WTC11 (cell line): ENCODE measurements at places on chromosomes 4 and X. TPM values are rescaled to one million over a fixed set of nuclear protein-coding genes. Genes with fewer than 3 reads are reported as not detected.

DNA sequence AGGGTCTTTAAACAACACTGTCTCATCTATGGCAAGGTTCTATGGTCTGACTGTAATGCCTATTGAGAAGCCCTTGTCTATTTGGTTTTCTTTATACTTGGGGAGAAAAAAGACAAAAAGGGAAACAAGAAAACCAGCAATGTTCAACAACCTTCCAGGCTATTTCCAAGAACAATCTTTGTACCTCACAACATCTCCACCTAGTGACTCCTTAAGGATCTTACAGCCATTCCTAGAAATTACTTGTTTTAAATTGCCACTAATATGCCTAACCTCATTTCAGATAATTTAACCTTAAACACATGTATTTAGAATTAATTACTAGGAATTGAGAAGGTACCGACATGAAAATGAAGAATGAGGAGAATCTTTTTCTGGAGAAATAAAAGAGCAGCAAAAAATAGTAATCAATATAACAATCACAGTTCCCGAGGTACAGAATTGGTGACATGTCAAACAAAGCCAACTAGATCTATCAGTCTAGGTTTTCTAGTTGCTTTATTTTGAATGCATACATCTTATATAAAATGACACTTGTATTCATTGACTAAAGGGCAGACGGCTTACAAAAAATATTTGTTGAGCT lies 1.6 kb upstream of the RBM46 start:
- no peaks in the 10 kb centered on the region for H3K36me3 ChIP-seq
- no peak for DNase-seq
- no peaks in the 10 kb centered on the region for H3K27me3 ChIP-seq
- H3K27ac ChIP-seq = no peak overlapping the region
- H3K4me3 ChIP-seq = no peak overlapping the region

The SMIM10L2A gene
- 4.5 to 4.8 TPM (median 4.7 TPM) in 3 replicates for total RNA-seq

- no peak overlapping the region for H3K27ac ChIP-seq
- peaks cover 7% of the 10 kb centered on the region for H3K4me1 ChIP-seq
- no peaks in the 10 kb centered on the region for H3K36me3 ChIP-seq
- no peak overlapping the region for H3K4me3 ChIP-seq
- no peak for DNase-seq
Observed at GRCh38 chrX:12843668-12844279, 23.1 kb upstream of the TLR7 start.

GRCh38 chr4:120915336-120915735 lies 7.2 kb downstream of the PRDM5 start:
- no peak overlapping the region for H3K4me3 ChIP-seq
- no peaks in the 10 kb centered on the region for H3K27me3 ChIP-seq
- peaks cover 11% of the 10 kb centered on the region for H3K36me3 ChIP-seq
- H3K4me1 ChIP-seq = peaks cover 60% of the 10 kb centered on the region

DNA sequence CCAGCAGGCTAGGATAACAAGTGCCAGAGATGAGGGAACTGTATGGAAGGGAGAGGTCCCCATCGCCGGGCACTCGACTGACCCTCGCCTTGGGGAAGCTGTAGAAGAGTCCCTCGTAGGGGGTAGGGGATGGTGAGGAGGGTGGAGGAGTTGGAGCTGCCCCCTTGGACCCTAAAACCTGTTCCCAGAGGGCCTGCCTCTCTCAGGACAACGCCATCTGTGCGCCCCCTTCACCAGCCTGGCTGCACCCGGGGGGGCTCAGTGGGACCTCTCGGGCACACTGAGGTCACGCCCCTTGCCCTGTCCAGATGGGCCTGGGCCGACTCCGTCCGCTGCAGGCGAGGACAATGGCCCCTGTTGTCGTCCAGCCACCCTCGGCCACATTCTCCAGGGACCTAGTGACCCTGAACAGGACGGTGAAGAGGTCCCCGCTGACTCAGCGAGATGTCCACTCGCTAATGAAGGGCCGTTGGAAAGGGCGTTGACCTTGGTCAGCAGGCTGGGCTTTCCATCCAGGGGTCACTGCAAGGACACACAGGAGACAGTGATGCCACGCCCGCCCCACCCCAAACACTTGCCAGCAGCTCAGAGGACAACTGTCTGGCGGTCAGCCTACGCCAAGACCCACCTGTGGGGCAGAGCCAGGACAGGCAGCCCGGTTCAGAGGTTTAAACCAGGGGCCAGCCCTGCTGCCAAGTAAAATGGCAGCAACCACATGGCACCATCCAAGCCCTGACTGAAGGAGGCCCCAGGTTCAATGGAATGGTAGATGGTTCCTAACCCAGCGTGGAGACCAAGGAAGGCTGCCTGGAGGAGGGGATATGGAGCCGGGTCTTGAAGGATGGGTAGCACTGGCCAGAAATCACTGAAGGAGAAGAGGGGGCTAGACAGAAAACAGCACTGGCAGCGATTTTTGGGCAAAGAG lies 51.2 kb downstream of the HMX1 start:
- no peak for DNase-seq
- H3K4me3 ChIP-seq = no peak overlapping the region
- no peaks in the 10 kb centered on the region for H3K36me3 ChIP-seq
- no peaks in the 10 kb centered on the region for H3K4me1 ChIP-seq
- H3K27ac ChIP-seq = no peak overlapping the region

DNA sequence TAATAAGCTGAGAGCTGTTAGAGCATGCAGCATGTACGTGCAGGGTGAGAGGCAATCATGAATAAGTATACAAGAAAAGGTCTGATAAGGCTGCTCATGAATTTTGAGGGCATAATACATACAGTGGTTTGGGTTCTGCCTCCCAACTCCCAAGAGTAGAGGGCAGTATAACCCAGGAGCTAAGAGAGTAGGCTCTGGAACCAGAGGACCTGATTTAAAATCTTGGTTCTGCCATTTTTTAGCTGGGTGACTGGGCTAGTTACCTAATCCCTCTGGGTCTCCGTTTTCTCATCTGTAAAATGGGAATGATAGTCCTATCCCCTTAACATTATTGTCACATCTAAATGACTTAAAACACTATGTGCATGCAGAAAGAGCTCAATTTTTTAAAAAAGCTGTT lies 85.3 kb downstream of the LNX1 start:
- no peak overlapping the region for H3K27ac ChIP-seq
- no peak overlapping the region for H3K4me3 ChIP-seq
- H3K27me3 ChIP-seq = no peaks in the 10 kb centered on the region
- DNase-seq = no peak

DNA sequence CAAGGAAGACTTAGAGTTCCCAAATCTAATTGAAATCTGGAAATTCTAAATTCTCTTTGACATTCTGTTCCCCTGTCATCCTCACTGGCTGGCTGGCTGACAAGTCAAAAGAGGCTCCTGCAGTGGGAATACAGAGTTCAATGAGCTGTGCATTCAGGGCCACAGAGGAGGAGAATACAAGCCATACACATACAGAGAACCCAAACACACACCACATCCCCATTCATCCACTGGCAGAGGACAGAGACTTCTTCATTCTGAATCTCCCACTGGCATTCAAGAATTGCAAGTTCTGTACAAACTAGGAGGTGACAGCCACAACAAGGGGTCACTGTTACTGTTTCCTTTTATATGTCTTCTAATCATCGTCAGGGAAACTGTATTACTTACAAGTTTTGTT lies 49.7 kb downstream of the SAT1 start:
- no peak overlapping the region for H3K27ac ChIP-seq
- no peak overlapping the region for H3K4me3 ChIP-seq
- no peak for DNase-seq
- 0 out of 2 replicates have a peak, but pooled peaks cover 3% of the 10 kb centered on the region for H3K4me1 ChIP-seq
- H3K36me3 ChIP-seq = peaks cover 3% of the 10 kb centered on the region; the same call in 1 of the 2 replicates

The ADAM29 gene
- not detected in 3 replicates for total RNA-seq

GRCh38 chr4:85968945-85969819 lies 390.7 kb downstream of the MAPK10 start:
- no peaks in the 10 kb centered on the region; the same call in 1 of the 2 replicates for H3K27me3 ChIP-seq
- peaks cover 7% of the 10 kb centered on the region for H3K36me3 ChIP-seq
- H3K4me1 ChIP-seq = peaks cover 7% of the 10 kb centered on the region
- DNase-seq = no peak
- H3K4me3 ChIP-seq = no peak overlapping the region

The SEPTIN6 gene
- 52.1 to 62.9 TPM (median 53.6 TPM) in 3 replicates for total RNA-seq

- no peaks in the 10 kb centered on the region for H3K4me1 ChIP-seq
- H3K27me3 ChIP-seq = no peaks in the 10 kb centered on the region
- H3K27ac ChIP-seq = no peak overlapping the region
- DNase-seq = no peak
- H3K36me3 ChIP-seq = peaks cover 15% of the 10 kb centered on the region
Observed at GRCh38 chr4:123987408-123987807, 590.8 kb downstream of the SPRY1 start.

The HS3ST1 gene
- 0.41 to 0.52 TPM (median 0.44 TPM) in 3 replicates for total RNA-seq

DNA sequence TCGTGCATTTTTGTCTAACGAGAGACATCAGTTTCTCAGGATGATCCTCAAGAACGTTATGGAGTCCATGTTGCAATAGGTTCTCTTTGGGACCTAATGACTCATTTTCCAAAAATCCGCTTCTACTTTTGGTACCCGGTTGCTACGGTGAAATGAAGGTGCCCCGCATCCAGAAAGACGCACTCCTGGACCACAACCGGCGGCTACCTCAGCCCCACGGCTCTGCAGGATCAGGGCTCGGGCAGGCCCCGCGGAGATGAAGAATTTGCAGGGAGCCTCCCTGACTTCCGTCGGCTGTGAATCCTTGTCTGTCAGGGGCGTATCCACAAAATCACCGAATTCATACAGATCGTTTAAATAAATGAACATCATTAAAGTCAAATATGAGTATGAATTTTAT lies 15.6 kb downstream of the GTPBP6 start:
- H3K36me3 ChIP-seq = peaks cover 74% of the 10 kb centered on the region
- no peaks in the 10 kb centered on the region for H3K27me3 ChIP-seq
- DNase-seq = no peak
- no peaks in the 10 kb centered on the region for H3K4me1 ChIP-seq
- no peak overlapping the region for H3K4me3 ChIP-seq

GRCh38 chr4:94668724-94669123 lies 89.0 kb upstream of the BMPR1B start:
- H3K4me3 ChIP-seq = no peak overlapping the region
- no peaks in the 10 kb centered on the region; the same call in 1 of the 2 replicates for H3K36me3 ChIP-seq
- H3K4me1 ChIP-seq = no peaks in the 10 kb centered on the region
- H3K27ac ChIP-seq = no peak overlapping the region
- no peak for DNase-seq
- no peaks in the 10 kb centered on the region for H3K27me3 ChIP-seq

DNA sequence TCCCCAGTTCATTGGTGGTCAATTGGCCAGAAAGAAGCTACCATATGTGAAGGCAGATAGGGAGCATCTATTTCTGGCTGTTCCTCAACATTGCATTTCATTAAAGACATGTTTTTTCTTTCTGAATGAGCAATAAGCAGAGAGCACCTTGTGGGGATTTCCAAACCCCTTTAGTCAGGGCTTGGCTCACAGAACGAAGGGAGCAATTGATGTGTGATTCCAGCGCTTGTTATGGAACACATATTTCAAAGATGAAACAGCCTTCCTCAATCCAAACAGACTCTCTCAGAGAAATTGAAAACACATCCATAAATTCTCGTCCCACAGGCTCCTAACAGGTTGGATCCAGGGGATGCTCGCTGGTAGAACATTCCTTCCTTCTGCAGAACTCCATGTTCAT lies 84.1 kb downstream of the CLCN4 start:
- no peak overlapping the region for H3K4me3 ChIP-seq
- H3K27me3 ChIP-seq = no peaks in the 10 kb centered on the region
- H3K27ac ChIP-seq = no peak overlapping the region

The ANOS1 gene
- 24.8 to 27.5 TPM (median 27.3 TPM) in 3 replicates for total RNA-seq

The GPC4 gene
- 120 to 144 TPM (median 120 TPM) in 3 replicates for total RNA-seq

DNA sequence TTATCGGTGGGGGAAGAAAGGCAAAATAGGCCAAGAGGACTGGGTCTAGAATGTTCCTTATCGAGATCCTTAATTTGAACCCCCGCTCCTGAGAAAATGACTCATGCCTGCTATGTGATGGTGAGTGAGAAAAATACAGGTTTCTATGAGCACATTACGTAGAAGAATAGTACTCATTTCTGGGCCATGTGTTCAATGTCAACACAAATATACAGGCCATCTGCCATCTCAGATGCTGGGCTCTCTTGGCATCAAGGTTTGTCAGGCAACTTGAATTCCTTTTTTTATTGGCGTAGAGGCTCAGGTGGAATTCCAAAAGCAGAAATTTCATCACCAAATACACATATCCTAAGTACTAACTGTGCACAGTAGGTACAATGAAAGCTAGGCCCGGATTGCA lies 81.4 kb upstream of the TRIM2 start:
- H3K4me1 ChIP-seq = peaks cover 18% of the 10 kb centered on the region
- peaks cover 2% of the 10 kb centered on the region; the same call in 1 of the 2 replicates for H3K27me3 ChIP-seq
- no peak overlapping the region for H3K27ac ChIP-seq
- no peak overlapping the region for H3K4me3 ChIP-seq

DNA sequence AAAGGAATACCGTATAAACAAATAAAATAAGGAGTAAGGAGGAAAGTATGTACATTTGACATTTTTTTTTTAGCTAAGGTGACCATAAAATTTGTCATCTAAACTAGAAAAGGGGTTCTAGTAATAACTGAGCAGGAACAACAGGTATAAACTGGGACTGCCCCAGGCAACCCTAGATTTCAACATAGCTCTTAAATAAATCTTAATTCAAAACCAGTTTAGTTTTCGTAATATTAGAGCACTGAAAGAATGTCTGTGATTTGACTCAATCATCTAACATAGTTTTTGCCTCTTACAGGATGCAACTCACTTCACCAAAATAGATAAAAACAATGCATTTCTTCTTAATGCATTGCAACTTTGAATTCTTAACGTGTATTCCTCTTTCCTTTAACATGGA lies 257.7 kb downstream of the ADAMTS3 start:
- H3K36me3 ChIP-seq = no peaks in the 10 kb centered on the region
- no peak for DNase-seq
- H3K4me3 ChIP-seq = no peak overlapping the region
- no peaks in the 10 kb centered on the region for H3K27me3 ChIP-seq

DNA sequence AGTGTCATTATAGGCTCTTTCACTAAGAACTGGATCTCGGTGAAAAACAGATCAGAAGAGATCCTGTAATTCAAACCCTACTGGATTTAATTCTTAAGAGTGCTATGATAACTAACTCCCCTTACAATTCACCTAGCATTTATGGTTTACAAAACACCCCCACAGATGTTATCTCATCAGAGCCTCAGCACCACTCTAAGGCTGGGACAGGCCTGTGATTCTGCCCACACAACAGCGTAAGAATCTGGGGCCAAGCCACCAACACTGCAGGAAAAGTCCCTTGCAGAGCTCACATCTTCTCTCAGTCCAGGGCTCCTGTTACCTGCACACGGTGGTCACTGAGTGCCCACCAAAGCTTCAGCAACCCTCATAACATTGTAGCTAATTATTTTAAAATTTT lies 8.9 kb downstream of the MFAP3L start:
- DNase-seq = no peak
- H3K27me3 ChIP-seq = no peaks in the 10 kb centered on the region
- H3K4me3 ChIP-seq = no peak overlapping the region
- no peak overlapping the region for H3K27ac ChIP-seq
- no peaks in the 10 kb centered on the region for H3K36me3 ChIP-seq
